GM12878 (cell line): ENCODE measurements at places on chromosomes 1 and 21.

- DNase-seq, result no peak
These were observed 648 bp upstream of the TRAPPC3 start for GRCh38 chr1:36149973-36150295.

GRCh38 chr1:19014765-19015164 lies 58.3 kb upstream of the IFFO2 start:
- DNase-seq, result no peak

DNA sequence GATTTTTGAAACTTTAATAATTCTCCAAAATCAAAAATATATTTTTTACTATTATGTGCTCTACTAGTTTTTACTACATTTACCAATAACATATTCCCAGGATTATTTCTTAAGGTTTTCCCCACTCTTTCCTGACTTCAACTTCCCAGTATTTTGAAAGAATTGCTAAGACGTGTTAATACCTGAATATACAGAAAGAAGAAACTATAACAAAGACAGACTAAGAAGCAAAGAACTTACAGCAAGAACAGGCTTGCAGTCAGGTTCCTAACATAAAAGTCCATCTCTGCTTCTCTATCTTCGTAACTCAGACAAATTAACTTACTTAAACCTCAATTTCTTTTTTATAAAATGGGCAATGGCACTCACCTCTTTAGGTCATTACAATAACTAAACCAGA lies 63.2 kb downstream of the SRSF11 start:
- DNase-seq, result no peak

DNA sequence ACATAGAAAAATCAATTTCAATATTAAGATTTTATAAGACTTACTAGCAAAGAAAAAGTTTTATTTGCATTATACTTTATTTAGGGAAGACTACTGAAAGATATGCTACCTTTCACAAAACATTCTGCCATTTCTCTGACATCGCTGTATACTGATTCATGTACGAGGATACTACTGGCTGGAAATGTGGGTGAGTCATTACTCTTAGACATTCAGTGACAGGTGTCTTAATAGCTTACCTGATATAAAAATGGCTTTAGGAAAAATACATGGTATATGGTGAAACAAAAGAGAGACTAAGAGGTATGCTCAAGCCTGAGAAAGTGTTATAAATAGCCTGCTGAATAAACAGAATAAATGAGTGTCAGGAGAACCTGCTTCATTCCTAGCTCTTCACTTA lies 73.0 kb upstream of the EXO1 start:
- DNase-seq, result no peak

DNA sequence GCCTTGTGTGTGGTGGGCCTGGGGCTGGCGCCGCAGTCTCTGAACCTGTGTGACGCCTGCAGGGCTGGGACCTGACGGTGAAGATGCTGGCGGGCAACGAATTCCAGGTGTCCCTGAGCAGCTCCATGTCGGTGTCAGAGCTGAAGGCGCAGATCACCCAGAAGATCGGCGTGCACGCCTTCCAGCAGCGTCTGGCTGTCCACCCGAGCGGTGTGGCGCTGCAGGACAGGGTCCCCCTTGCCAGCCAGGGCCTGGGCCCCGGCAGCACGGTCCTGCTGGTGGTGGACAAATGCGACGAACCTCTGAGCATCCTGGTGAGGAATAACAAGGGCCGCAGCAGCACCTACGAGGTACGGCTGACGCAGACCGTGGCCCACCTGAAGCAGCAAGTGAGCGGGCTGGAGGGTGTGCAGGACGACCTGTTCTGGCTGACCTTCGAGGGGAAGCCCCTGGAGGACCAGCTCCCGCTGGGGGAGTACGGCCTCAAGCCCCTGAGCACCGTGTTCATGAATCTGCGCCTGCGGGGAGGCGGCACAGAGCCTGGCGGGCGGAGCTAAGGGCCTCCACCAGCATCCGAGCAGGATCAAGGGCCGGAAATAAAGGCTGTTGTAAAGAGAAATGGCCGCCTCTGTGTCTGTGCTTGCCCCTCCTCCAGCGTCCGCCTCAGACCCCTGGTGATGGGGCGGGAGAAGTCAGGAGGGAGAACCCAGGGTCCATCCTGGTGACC lies 788 bp downstream of the ISG15 start:
- no peak for DNase-seq

GRCh38 chr1:93992190-93992589 lies 83.0 kb upstream of the GCLM start:
- no peak for DNase-seq

DNA sequence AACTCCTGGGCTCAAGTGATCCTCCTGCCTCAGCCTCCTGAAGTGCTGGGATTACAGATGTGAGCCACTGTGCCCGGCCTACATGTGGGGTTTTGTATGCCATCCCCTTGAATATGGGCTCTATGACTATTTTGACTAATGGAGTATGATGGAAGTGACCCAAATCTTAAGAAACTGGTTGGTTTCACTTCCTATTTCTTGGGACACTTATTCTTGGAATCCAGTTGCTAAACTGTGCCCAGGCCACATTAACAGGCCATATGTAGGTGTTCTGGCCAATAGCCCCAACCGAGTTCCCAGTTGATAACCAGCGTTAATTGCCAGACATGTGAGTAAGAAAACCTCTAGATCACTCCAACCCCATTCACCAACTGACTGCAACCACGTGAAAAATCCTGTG lies 36.3 kb upstream of the CLIC4 start:
- no peak for DNase-seq

- no peak for DNase-seq
These were observed 115.5 kb upstream of the VAV3 start for GRCh38 chr1:108080448-108080847.

DNA sequence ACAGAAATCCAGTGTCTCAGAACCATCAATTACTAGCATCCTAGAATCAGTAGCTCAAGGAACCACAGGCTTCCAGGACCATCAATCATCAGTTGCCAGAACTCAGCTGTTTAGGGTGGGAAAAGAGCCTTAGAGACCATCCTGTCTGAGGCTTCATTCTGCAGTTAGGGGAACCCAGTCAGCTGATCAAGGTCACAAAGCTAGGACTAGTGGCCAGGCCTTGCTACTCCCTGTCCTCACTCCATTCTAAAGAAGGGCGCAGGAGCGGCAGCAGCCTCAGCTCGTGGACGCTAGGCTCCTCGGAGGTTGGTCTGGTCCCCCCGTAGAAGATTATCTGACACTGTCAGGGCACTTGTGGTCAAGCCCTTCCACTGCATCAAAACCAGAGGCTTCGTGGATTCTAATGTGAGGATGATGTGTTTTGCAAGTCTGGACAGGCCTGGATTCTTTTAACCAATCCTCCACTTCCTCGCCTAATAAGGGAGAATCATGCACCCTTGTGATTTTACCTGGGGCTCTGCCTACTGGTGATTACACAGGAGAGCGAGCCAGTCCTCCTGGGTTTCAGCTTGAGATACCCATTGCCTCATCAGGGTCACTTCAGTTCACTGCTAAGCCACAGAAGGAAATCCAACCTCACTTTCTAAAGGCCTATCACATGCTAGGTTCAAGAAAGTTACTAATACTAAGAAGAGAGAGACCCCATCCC lies 41.7 kb upstream of the IFFO2 start:
- no peak for DNase-seq

- DNase-seq, result no peak
These were observed 4.8 kb upstream of the TAF13 start for GRCh38 chr1:109080441-109081082.

DNA sequence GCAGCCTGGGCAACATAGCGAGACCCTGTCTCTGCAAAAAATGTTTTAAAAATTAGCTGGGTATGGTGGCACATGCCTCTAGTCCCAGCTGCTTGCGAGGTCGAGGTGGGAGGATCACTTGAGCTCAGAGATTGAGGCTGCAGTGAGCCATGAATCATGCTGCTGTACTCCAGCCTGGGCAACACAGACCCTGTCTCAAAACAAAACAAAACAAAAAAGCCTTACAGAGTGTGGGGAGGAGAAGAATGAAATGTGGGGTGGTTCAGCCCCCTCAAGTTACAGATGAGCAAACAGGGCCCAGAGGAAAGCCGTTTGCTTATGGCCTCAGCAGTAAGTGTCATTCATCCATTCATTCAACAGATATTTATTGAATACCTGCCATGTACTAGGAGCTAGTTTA lies 40.7 kb downstream of the RPS6KA1 start:
- DNase-seq, result no peak

DNA sequence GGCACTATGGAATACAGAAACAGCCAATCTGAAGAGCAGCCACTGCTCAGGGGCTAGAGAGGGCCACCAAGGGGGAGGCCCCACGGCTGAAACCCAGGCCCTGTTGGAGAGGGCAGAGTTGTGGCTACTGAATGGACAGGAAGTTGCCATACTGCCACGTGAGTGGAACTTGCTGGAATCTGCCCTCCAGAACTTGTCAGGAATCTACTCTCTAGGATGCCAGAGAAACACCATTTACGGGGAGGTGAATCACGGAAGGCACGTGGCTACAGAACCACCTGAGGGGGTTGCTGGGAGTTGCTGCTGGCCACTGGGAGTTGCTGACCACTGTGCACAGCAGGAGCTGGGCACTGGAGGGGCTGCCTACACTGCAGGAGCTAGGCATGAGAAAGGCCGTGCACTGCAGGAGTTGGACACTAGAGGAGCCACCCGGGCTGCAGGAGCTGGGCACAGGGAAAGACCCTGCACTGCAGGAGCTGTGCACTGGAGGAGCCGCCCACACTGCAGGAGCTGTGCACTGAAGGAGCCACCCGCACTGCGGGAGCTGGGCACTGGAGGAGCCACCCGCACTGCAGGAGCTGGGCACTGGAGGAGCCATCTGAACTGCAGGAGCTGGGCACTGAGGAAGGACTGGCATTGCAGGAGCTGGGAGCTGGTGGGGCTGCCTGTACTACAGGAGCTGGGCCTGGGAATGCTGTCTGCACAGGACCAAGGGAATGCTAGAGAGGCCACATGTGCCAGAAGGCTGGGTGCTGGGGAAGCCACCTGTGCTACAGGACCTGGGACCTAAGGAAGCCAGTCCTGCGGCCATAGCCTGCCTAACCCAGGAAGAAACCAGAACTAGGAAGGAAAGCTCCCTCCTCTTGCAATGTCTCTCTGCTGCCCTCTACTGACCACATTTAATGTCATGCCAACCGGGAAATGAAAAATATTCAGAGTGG lies 343.4 kb downstream of the MATN1 start:
- peak; percentile 19 for DNase-seq

DNA sequence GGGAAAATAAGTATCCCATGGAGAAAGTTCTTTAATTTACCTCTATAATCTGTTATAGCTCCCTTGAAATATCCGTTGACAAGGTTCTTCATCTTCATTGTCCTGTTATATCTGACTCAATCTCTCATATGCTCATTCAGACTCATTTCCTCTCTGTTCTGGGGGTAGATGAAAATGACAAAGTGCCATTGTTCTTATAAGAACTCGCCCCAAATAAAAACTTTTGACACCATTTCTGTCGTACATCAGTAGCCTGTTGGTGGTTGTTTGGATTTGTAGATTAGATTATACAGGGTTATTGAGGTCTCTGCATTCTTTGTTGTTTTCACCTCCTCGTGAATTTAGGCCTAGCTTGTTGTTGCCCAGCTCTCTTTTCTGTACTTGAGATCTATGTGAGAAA lies 55.2 kb upstream of the IPO9 start:
- DNase-seq, result no peak

- DNase-seq, result no peak
These were observed 3.7 kb upstream of the PPM1J start for GRCh38 chr1:112718691-112719418.

DNA sequence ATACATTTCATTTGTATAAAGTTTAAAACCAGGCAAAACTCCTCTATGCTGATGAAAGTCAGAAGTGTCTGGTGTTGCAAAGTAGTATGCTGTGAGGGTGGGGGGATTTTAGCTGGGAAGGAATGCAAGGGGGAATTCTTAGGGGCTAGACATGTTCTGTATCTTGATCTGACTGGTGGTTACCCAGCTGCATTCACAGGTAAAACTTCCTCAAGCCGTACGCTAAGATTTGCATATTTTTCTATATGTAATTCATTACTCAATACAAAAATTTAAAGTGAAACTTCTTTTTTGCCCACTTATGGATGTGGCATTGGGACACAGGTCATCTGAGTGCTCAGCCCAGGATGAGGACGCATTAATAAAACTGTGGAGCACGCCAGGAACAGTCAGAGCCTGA lies 323.3 kb downstream of the PAPPA2 start:
- DNase-seq, result no peak

DNA sequence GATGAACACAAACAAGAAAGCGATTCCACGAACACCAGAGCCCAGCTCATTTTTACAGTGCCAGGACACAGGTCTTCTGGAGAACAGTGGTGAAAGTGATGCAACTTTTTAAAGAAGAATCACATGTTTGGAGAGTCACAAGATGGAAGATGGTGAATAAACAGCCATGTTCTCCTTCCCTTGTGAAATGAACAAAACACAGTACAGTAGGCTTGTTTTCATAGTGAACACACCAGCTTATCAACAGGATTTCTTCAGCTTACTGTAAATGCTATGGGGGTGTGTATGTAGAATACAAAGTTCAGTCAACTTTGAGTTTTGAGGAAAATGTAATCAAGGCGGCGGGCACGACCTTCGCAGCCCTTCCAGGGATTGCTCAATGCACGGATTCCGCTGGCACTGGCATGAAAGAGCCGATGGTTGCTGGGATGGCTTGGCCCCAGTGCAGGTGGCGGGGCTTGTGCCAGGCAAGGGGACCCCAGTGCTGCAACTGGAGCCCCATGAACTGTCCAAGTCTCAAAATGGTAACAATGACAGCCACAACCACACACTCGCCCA lies 9.7 kb downstream of the TMPRSS3 start:
- no peak for DNase-seq

DNA sequence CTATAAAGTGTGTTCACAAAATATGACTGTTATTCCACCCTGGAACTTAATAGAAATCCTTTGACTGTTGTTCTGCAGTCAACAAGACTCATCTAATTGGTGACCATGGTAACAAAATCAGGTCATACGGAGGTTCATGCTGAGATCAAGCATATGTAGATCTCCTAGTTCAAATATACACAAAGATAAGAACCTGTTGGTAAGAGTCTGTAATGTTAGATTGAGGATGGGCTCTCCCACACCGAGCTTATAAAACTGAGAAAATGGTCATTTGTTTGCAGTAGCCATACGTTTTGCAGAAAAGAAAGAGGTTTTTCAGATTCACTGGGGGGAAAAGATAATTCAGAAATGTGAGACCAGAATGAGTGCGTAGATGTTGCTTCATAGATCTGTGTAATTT lies 468.1 kb downstream of the RPS6KC1 start:
- no peak for DNase-seq

DNA sequence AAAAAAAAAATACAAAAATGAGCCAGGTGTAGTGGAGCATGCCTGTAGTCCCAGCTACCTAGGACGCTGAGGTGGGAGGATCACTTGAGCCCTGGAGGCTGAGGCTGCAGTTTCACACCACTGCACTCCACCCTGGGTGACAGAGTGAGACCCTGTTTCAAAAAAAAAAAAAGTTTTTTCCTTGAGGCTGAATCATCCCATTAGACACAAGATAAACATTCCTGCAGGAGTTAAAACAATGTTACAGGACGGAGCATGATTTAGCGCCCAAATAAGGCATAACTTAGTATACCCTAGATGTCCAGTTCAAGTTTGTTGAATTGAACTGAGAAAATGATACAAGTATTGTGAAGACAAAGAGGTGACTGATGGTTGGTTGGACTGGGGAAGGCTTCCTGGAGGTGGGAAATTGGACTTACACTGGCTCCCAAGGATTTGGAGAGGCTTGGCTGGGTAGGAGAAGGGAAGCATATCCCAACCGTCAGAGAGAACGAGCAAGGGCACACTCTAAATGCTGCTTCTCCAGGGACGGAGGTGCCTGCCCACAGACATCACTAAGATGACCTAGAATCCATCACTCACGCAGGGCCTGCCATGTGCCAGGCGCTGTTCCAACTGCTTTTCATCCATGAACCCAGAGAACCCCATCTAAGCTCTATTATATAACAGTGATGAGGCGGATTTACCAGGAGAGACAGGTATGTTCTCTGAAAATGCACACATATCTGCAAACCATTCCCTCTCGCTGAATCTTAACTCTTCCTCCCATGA lies 610.6 kb downstream of the KIF26B start:
- no peak for DNase-seq
